ENCODE measurements at places on chromosomes 2 and 18.
A peak's percentile ranks its signal among the peaks of the same experiment; 100 is the strongest.

GRCh38 chr2:96161898-96162297 is 16.7 kb upstream of the DUSP2 start:
- no peak for DNase-seq

GRCh38 chr2:121442889-121443288 is 87.8 kb upstream of the RNU4ATAC start:
- DNase-seq = no peak

GRCh38 chr2:112529757-112530156 is 12.5 kb upstream of the POLR1B start:
- no peak for DNase-seq

DNA sequence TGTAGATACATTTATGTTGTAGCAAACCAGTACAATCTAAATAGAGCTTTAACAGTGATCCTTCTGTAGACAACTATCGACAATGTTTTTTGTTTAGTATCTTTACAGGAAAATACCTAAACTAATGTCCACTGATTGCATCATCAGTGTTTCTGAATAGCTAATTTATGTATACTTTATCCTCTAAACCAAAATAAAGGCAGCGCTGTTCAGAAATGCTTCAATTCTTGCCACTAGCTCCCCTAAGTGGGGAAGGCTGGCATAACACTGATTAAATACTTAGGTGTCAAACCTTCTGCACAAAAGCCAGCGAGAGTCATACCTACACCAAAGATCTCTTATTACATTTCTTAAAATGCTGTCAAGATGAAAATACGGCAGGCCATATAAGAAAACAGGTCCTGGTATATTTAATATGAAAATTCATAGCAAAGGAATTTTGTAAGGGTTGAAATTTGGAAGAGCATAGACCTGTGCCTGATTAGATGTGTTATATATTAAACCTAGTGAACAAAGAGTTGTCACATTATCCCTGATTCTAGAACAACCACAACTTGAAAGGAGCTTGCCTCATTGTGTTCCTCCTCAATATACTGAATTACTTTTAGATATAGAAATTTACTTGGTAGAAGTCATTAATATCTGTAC is 1693.4 kb upstream of the SLC39A10 start:
- no peak for DNase-seq

DNA sequence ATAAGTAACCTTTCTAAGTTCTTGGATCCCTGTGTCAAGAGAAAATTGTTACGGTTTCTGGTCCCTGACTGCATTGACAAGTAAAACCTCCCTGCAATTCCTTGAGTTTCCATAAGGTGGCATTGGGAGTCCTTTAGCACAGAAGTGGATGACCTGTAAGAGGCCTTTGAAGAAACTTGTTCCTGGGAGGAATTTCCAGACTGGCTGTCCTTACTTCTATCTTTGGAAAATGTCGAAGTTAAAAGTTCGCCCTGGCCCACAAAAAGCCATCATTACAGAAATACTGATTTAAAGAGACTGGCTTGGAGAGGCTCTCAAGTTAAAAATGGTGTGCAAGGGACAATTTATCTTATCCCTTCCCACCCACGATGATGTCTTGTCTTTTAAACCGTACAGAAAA is 218.4 kb downstream of the CDH20 start:
- DNase-seq = peak; percentile 75

DNA sequence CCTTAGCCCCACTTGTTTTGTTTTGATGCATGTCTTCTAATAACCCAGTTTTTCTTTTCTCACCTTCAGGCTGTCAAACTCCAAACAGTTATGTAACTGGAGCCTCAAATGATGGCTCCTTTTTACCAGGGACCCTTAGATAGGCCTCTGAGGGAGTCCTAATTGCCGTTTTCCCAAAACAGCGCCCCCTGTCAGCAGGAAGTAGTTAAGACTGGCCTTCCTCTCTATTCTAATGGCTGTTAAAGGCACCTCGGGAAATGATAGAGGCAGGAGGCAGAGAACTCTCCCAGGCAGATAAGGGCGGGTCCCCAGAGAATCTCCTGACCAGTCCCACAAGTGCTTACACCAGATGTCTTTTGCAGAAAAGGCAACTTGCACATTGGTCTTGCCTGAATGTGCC is 123.2 kb downstream of the KCNS3 start:
- DNase-seq = no peak

GRCh38 chr2:74939919-74940812 is 18.3 kb upstream of the POLE4 start:
- peak; percentile 11 for DNase-seq

GRCh38 chr2:109423556-109424359 is 190.0 kb downstream of the SEPTIN10 start:
- no peak for DNase-seq

GRCh38 chr2:80185091-80185490 is 119.5 kb downstream of the LRRTM1 start:
- no peak for DNase-seq

DNA sequence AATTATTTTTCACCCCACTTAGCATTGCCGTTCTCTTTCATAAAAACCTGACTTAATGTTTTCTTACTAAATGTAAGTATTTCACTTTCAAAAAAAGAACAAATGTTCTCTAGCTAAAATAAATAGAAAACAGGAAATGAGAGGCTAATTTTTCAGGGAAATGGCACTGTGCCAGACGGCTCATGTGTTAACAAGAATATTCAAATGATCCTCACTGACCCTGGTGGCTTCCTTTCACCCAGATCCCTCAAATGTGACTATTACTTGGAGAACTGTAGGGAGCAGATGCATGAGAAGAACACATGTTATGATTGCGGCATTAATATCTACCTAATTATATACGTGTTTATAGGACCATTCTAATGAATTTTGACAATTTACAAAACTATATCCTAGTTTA is 827.7 kb downstream of the SOCS6 start:
- DNase-seq = no peak

DNA sequence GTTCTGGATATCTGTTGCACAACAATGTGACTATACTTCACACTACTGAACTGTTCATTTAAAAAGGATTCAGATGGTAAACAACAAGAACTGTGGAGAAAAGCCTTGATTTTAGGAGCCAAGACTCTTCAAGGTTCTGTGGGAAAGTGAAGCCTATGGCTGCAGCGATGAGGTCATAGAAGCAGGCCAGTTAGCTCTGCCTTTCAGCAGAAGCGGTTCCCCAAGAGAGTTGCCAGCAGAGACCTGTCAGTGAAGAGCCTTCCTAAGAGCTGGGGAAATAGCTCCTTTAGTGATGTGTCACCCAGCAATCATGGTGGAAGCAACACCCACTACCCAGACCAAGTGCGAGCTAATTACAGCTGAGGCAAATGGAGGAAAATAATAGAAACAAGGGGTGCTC is 346.5 kb upstream of the ETAA1 start:
- DNase-seq = peak; percentile 20

DNA sequence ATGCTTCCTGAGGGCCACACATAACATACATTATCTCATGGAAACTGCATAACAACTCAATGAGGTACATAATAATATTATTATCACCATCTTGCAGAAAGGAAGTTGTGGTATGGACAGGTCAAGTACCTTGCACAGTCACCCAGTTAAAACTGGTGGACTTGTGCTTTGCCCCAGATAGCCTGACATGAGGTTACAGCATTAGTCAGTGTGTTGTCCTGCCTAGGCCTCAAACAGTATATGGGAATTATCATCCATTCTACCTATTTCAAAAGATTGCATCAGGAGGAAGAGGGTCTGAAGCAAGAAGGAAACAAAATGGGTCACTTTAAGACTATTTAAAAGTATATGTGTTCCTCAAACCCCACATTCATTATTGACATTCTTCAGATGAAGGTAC is 5.4 kb upstream of the ANTXR1 start:
- no peak for DNase-seq

DNA sequence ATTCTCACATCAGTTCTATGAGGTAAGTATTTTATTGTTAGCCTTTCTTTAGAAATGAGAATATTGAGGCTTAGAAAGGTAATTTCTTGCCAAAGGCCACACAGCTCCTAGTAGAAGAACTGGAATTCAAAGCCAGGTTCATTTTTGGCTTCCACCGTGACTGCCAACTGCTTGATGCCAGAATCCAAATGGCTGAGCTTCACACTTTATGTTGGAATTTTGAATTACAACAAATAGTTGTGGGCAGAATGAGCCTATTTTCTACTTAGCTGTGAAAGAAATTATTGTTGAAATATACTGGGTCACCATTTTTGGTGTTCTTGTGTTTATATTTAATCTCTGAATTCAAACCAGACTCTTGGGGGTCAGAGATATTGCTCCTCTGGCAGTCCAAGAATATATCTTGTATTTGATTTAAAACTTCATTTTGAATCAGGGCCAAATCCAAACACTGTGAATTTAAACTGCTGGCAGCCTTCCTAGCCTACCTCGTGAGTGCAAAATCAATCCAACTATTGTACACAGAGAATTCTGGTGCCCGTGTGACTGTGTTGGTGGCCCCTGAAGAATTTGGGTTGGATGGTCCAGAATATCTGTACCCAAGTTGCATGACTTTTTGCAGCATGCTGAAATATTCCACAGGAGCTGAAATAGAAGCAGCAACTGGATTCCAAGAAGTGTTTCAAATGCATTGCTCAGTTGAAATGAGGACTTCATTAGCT is 35.6 kb upstream of the LPIN1 start:
- no peak for DNase-seq

DNA sequence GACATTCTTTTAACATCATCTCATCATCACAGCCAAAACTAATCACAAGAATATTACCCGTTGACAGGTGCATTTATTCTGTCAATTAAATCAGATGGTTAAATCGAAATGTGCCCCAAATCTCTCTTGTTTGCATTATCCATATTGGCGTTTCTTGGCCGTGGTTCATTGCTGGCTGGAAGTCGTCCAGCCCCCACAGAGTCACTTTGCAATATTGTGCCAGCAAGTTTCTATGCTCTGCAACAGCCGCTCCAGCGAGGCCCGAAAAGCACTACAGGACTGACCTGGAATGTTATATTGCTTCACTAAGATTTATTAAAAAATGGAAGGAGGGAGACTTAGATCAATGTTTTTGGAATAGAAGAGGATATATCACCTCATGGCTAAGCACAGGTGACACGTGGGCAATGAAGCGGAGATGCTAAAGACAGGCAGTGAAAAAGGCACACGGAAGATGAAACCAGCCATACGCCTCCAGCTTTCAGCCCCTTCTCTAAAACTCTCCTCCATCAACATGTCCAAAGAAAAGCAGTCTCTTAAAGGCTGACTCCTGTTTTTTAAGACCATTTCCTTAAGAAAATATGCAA is 176.8 kb upstream of the VRK2 start:
- peak; percentile 10 for DNase-seq

DNA sequence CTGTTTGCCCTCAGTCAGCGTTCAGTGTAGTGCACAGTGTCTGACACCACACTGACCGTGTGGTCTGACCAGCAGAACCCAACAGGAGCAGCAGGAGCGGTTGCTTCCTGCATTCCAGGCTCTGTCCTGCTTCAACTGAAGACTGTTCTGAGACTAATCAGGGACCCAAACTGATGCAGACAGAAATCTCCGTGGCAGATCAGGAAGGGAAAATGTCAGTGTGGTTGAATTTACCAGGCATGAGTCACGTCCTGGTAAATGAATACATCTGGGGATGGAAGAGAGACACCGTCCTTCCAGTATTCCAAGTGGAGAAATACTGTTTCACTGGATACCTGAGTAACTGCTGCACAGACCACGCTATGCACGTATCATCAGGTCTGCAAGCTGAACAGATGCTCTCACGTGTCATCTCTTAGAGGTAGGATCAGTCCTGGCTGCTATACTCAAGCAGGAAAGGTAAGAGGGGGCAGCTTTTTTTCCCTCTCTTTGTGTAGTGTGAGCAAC is 223.6 kb upstream of the EPAS1 start:
- DNase-seq = no peak

DNA sequence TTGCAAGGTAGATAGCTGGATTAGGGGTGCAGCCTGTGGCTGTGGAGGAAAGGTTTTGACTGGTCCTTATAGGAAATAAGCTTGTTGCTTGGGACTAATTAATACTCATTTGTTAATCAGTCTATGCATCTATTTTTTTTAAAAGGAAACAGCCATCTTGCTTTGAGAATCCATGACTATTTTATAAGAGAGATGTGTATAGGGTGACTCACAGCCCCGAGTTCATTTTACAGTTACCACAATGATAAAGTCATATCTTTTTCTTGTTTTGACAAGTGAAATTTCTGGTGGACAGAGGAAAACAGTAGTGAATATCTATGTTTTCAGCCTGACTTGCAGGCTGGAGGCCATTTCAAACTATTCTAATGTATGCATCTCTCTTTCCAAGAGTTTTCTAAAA is 193.5 kb upstream of the CCDC68 start:
- DNase-seq = no peak

GRCh38 chr2:150136401-150136800 is 351.1 kb downstream of the RND3 start:
- no peak for DNase-seq

DNA sequence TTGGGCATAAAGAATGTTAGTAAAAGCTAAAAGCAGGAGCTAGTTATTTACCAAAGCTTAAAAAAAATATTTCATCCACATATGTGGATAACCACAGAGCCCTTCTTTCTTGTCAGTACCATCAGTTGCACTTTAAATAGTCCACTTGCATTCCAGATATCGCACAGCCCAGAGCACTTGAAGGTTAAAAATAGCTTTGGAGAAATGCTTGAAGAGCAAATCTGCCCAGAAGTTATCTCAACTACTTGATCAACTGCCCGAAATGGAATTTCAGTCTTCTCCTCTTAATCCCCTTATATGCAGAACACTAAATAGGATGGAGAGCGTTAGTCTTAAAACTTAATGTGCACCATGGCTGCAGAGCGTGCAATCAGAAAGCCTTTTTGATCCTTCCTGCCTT is 148.3 kb downstream of the PLEKHA3 start:
- DNase-seq = no peak

DNA sequence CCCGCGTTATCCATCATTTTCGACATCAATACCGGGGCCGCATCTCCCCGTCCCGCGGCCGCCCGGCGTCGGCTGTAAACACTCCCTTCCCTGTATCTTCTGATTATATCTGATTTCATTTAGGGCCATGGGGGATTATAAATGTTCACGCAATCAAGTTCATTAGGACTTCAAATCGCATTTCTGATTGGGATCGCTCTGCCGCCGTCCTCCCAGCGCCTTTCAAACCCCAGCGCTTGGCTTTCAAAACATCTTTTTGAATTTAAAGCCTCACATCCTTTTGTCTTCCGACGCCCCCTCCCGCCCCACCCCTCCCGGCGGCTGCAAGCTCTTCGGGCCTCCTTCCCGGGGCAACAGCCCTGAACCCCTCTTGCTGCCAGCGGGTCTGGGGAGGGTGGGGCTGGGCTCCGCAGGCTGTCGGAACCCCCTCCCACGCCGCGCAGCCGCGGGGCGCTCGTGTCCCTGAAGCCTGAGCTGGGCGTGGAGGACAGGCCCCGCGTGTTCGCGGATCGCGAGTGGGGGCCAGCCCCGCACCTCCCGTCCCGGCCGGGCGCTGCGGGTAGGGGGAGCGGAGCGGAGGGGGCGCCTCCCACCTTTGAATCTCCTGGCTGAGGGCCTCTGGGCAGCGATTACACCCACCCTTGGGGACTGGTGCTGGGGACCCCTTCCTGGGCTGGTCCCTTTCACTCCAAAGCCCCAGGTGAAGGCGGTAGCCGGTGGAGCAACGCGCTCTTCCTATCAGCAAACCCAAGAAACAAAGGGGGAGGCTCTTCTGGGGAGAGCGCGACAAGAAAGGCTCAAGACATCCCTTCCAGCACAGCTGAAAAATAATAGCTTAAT is 11.3 kb upstream of the GBX2 start:
- no peak for DNase-seq

- DNase-seq = no peak
Observed at GRCh38 chr2:157053876-157054275, 203.6 kb upstream of the GALNT5 start.
